Left lobe of liver (tissue), 2 donors: ENCODE measurements at places on chromosomes 3 and 15. TPM values are rescaled to one million over a fixed set of nuclear protein-coding genes. Genes with fewer than 3 reads are reported as not detected.

- DNase-seq: no peak
These were observed 291.2 kb upstream of the TBC1D5 start for GRCh38 chr3:18033581-18034108.

GRCh38 chr3:147652651-147653366, 243.6 kb downstream of the ZIC1 start:
- DNase-seq: no peak

C3orf85 gene
- total RNA-seq: 11.4 TPM

- DNase-seq: no peak
These were observed 16.1 kb downstream of the TM6SF1 start for GRCh38 chr15:83123529-83123928.

DNA sequence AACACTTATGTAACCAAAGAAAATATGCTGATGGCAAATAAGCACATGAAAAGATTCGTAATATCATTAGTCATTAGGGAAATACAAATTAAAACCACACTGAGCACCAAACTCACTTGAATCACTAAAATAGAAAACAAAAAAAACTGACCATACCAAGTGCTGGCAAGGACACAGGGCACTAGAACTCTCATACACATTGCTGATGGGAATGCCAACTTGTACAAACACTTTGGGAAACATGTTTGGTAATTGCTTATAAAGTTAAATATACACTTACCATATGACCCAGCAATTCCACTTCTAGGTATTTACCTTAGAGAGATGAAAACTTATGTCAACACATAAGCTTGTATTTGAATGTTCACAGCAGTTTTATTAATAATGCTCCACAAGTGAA, 95.5 kb downstream of the TFDP2 start:
- DNase-seq: no peak

PLSCR2 gene
- total RNA-seq: not detected

DNA sequence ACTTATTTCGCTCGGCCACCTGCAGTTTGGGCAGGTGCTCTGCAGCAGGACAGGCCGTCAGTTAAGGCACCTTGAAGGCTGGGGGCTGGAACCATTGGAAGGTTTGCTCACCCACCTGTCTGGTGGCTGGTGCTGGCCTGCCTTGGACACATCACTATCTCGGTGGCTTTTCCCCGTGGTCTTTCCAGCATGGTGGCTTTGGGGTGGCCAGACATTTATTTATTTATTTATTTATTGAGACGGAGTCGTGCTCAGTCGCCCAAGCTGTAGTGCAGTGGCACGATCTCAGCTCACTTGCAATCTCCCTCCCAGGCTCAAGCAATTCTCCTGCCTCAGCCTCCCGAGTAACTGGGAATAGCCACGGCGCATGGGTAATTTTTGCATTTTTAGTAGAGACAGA, 11.7 kb downstream of the ISG20 start:
- DNase-seq: no peak

- DNase-seq: no peak
These were observed 20.6 kb downstream of the SMAD3 start for GRCh38 chr15:67085818-67086636.

CCDC39 gene
- not detected for total RNA-seq

- DNase-seq: no peak
These were observed 739 bp downstream of the SYN2 start for GRCh38 chr3:12004741-12005513.

DNA sequence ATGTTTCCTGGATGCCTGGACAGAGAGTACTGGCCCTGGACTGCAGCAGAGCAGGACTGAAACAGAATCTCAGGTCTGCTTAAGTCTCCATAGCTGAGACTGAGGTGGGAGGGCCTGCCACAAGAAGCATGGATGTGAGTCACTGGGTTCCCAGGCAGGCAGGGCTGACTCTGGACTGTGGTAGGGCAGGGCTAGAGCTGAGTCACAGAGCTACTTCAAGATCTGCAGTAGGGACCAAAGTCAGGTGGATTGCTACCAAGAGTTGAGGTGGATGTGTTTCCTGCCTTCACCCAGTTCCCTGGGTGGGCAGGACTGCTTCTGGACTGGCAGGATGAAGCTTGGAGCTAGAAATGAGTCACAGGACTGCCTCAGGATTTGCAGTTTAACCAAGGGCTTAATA, 282.9 kb downstream of the AGBL1 start:
- no peak for DNase-seq

GRCh38 chr3:28243424-28244106, 2.1 kb downstream of the CMC1 start:
- no peak for DNase-seq

DNA sequence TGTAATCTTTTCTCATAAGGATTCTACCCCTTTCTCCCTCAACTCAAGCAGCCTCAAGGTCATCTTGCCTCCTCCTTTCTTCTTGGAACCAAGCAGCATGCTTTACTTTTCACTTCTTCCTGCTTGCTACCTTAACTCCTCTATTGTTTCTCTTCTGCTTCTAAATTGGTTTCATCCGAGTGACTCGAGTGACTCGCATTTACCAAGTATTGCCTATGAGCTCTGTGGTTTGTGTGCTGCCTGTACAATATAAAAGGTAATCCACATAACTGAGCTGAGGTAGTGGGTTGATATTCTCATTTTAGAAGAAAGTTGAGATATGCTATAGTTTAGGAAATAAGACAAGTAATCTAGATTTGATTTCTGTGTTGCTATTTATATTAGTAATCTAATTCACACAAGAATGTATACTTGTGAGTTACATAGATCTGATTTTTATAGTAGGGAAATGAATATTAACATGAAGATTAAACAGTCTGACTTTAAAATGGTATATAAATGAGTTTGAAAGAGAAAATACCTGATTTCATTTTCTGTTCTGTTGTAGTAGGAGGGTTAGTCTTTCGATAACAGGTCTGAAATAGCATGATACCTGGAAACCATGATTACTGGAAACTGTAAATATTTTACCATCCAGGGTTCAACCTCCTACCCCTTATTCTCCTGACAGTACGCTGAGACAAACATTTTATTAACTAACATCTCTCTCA, 5.5 kb downstream of the HHLA2 start:
- no peak for DNase-seq

ABHD17C gene
- total RNA-seq: 3.7 TPM

GADL1 gene
- not detected for total RNA-seq

EPHB3 gene
- total RNA-seq: 0.65 TPM

DNA sequence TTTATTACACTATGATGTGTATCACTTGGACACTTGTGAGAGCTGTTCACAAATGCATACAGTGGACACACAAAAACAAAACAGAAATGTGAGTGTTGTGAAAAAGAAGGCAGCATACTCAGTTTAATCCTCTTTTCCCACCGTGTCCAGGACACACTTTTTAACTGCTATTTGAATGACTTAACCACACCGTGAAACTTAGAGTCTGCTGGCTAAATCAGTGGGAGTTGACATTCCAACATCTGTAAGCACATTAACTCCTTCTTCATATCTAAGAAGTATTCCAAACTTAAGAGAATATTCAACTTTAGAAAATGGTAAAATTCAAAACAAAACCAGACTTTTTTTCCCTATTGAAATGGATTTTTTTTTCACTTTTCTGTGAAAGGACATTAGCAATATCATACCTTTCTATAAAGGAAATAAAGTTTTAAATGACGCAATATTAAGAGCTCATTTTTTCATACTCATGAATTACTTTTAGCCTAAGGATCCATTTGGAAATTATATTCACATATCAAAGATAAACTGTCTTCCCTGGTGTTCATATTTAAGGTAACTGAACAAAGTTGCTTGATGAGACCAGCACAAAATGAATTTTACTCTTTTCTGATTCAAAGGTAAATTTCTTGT, 316.6 kb downstream of the RBMS3 start:
- DNase-seq: no peak

GPR62 gene
- total RNA-seq: not detected

- DNase-seq: no peak
These were observed 1.4 kb upstream of the PDZRN3 start for GRCh38 chr3:73626106-73626505.

- DNase-seq: peak; percentile 87
These were observed 367.9 kb upstream of the PROK2 start for GRCh38 chr3:72152551-72153476.

DNA sequence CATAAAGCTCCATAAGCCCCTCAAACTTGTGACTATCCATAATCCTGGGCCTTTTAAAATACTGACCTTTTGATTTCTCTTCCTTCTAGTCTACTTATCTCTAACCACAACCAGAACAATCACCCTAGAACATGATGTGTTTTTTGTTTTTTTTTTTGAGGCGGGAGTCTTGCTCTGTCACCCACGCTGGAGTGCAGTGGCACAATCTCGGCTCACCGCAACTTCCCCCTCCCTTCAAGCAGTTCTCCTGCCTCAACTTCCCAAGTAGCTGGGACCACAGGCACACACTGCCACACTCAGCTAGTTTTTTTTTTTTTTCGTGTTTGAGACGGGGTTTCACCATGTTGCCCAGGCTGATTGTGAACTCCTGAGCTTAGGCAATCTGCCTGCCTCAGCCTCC, 25.1 kb downstream of the VPS39 start:
- no peak for DNase-seq

GLDN gene
- total RNA-seq: 0.60 TPM

RAB7A gene
- 103 TPM for total RNA-seq

SMCO1 gene
- not detected for total RNA-seq

DCLK3 gene
- 0.05 TPM for total RNA-seq

LDHAL6B gene
- not detected for total RNA-seq

CCDC33 gene
- not detected for total RNA-seq

GRCh38 chr3:115590873-115591272, 32.4 kb upstream of the GAP43 start:
- no peak for DNase-seq

GRCh38 chr3:195811756-195812155, at the start of gene MUC4:
Gene MUC4 (minus strand): TSS chr3:195811929. CDS start chr3:195811817, 112 bp downstream.
- no peak for DNase-seq

DNA sequence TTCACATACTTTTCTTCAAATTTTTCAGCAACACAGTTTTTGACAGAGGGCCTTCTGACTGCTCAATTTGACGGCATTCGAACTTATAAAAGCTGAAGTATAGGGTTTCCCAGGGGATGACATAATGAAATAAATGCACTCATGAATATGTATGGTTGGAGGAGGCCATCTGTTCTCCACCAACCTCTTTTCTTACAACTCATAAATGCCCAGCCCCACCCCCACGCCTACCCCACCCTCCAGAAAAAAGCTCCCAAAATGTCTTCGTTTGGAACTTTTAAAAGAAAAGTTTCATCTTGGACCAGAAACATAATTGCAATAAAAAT, 211.6 kb upstream of the LRRN1 start:
- no peak for DNase-seq

GRCh38 chr15:81760686-81761085, 285.1 kb downstream of the MEX3B start:
- DNase-seq: no peak
